ENCODE measurements at places on chromosomes 4 and X.

DNA sequence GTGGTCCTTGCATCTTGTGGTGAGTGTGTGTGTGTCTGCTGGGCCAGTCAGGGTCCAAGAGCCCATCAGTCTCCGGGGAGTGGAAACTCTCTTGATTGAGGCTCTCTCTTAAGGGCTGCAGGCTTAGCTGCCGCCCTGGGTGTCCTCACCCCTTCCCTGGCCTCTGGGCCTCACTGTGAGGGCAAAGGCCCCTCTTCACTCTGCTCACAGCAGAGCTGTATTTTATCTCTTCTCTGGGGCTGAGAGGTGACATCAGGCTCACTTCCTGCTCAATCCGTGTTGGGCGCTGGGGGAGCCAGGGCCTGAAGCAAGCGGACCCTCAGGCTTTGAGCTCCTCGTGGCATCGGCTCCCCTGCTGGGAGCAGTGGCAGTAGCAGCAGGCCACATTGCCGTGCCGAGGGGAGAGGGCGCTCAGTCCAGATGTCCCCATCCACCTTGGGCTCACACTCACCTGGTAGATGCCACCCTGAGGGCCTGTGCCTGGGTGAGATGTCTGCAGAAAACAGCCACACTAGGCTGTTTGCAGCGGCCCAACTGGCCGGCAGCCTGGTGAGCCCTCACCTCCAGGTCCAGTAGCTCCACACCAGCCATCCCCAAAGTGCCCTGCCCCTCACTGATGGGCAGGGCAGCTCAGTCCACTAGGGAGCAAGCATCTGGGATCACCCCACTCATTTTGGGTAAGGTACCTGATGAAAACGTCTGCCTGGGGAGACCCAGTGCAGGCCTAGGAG lies 24.7 kb upstream of the PRPS1 start:
- DNase-seq: no peak

DNA sequence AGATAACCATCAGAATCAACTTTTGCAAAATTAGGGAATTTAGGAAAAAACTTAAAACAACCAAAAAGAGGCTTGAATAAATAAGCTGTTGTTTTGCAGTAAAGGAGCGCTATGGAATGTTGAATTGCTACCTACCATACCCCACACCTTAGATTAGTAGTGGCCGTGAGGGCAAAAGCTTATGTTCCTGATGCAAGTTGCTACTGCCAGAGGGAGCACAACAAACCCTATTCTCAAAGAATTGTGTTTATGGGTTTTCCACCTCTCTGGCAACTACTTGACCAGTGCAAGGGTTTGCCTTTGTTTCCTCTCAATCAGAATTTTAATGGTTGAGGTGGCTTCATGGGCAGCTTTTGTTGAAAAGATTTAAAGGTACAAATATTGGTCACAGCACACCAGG lies 268.1 kb downstream of the LAS1L start:
- no peak for DNase-seq

DNA sequence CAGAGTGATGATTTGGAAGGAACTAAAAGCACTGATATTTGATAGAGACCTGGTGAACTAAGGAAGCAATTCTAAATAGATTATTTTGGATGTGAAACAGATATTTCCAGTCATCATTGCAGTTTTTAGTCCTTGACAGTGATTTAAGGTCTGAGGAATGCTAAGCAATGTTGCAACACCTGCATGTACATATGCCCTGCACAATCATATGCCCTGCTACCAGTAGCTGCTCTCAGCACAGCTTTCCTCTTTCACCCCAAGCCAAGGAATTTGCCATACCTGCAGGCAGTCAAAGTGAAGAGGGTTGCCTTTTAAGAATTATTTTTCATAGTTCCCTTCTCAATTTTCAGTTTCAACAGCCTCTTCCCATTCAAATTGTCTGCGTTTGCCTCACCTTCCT lies 8.7 kb upstream of the FAM47A start:
- DNase-seq: no peak

GRCh38 chr4:81491943-81492342 lies 20.2 kb upstream of the RASGEF1B start:
- DNase-seq: no peak

- DNase-seq: no peak
Measured at GRCh38 chrX:38494239-38494823, 67.0 kb upstream of the TSPAN7 start.

DNA sequence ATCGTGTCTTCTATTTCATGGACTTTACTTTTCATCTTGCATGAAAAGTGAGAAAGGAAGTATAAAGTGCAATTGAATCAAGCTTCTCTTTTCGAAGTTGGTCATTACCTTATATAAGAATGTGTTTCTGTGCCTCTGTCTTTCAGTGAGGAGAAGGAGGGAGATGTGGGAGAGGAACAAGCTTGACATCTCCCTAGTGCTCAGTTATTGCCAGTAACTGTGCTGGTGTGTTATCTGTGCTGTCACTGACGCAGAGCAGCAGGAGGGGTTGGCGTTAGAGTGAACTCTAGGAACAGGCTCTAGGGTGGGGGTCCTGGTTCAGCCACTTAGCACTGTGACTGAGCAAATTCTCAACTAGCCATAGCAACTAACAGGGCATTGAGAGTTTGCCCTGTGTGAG lies 34.0 kb upstream of the TBC1D9 start:
- DNase-seq: no peak

GRCh38 chr4:11196927-11197522 lies 231.7 kb downstream of the HS3ST1 start:
- no peak for DNase-seq

All from endothelial cell (in vitro differentiated cells).